ENCODE measurements at places on chromosomes 7 and 10.
A peak's percentile ranks its signal among the peaks of the same experiment; 100 is the strongest.

- no peak for DNase-seq
Measured at GRCh38 chr10:30816820-30817171, 187.2 kb upstream of the LYZL2 start.

DNA sequence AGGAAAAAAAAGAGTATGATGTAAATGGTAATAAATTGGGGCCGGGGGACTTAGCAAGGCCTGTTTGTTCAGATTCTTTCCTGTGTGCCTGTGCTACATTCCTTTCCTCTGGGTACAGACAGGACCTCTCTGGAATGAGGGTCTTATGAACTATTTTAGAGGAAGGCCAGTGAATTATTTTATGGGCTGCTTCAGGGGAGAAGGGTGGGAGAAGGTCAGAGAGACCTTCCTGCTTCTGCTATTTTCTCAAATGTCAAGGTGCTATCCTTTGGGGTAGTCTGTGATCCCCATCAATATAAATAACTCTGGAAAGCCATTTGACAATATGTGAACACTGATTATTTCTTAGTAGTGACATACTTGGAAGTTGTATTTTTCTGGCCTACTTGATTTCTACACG, 426.5 kb downstream of the SH2D4B start:
- no peak for DNase-seq

- DNase-seq, result peak; percentile 39
Measured at GRCh38 chr7:92621561-92622023, 31.4 kb upstream of the FAM133B start.

- DNase-seq, result no peak
Measured at GRCh38 chr7:23210506-23210905, 28.7 kb downstream of the NUP42 start.

DNA sequence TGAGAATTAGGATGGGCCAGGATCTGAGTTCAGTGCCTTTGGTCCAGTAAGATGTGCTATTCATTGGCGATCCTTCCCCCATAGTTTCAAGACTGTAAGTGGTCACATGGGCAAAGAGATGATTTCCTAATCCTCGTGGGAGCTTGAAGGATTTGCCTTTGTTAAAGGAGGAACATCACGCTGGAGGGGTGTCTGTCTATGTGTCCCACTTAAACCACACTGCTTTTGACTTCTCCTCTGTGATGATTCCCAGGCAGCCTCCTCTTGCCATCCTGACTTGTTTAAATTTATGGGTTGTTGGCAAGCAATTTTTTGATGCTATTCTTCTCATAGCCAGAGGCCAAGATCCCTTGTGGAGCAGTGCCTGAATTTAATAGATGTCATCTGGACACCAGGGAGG, 154.0 kb downstream of the TCF7L2 start:
- DNase-seq, result no peak

DNA sequence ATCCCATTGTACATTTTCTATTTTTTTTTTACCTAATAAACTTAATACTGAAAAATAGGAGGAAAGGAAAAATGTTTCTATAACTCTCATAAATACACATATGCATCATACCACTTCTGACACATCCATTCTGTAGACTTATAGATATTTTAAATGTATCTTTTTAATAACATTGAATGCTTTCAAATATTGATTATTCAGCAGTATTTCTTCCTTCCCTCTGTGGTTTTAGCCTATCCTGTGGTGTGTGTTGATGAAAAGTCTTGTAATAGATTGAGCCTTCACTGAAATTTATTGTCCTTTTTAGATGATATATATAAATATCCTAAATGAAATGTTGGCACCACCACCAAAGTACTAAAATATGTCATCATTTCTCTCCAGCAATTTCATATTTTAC, 218.1 kb downstream of the TSPAN12 start:
- DNase-seq, result no peak

- DNase-seq, result peak; percentile 85
Measured at GRCh38 chr10:29634764-29635625, at the start of gene SVIL. Gene SVIL (minus strand): TSS chr10:29634971. CDS start chr10:29555058, 79,913 bp downstream.

GRCh38 chr7:50657341-50657873, 92.2 kb upstream of the DDC start:
- no peak for DNase-seq

GRCh38 chr10:119090968-119091367, 10.4 kb upstream of the EIF3A start:
- DNase-seq, result peak; percentile 94

- no peak for DNase-seq
Measured at GRCh38 chr7:29469976-29470557, 93.6 kb upstream of the PRR15 start.

DNA sequence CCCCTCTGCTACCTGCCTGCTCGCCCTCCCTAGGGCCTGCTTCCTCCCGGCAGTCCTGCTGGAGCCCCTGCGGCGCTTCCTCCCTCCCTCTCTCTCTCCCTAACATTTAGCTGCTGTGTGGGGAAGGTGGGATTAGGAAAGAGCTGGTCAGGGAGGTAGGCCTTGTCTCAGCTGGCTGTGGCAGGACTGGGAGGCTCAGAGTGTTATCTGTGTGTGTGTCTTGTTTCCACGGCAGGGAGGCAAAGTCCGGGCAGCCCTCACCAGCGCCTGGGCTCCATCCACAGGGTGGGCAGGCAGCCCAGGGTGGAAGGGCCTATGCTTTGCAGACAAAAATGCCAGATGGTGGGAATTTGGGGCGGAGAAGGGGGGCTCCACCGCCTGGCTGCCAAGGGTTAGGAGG, 105.7 kb downstream of the RPS24 start:
- no peak for DNase-seq

DNA sequence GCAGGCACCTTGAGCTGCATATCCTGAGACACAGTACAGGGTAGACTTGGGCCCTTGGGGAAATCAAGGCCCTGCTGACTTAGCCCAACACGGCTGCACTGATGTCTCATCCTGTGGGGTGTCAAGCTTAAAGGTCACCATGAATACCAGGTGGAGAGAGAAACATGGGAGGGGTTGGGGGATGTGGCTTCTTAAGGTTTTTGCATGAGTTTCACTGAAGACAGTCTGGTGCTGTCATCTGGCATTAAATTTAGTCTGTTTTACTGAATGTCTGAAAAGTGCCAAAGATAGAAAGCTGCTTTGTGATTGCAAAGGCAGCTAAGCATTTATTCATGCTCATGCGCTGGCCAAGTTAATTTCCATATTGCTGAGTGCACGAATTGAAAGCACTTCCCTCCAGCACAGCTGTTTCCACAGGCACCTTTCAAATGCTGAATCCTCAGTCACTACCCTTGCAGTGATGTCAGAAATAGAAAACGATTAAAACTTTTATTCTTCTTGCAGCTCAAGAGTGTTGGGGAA, 102.1 kb downstream of the OSBPL3 start:
- no peak for DNase-seq

GRCh38 chr7:141697211-141697871, 4.6 kb downstream of the DENND11 start:
- peak; percentile 53 for DNase-seq

GRCh38 chr10:46555366-46555712, 1.1 kb downstream of the GPRIN2 start:
- no peak for DNase-seq

GRCh38 chr10:125795637-125796190, 20.1 kb upstream of the MMP21 start:
- no peak for DNase-seq

DNA sequence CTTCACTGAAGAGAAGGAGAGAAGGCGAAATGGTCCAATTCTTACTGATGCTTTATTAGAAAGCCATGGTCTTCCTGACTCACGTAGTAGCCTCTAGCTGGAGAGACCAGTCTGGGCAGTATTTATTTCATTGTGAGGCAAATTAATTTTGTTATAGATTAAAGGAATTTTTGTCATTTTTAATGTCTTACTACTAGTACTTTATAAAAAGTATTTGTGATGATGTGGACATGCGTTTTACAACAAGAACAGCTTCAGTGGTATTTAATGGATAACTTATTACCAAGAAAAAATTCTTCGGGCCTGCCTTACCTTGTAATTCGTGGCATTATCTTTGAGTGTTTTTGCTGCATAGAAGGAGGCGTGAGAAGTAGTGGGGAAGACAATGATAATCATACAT, 339.4 kb upstream of the SHH start:
- DNase-seq, result no peak

DNA sequence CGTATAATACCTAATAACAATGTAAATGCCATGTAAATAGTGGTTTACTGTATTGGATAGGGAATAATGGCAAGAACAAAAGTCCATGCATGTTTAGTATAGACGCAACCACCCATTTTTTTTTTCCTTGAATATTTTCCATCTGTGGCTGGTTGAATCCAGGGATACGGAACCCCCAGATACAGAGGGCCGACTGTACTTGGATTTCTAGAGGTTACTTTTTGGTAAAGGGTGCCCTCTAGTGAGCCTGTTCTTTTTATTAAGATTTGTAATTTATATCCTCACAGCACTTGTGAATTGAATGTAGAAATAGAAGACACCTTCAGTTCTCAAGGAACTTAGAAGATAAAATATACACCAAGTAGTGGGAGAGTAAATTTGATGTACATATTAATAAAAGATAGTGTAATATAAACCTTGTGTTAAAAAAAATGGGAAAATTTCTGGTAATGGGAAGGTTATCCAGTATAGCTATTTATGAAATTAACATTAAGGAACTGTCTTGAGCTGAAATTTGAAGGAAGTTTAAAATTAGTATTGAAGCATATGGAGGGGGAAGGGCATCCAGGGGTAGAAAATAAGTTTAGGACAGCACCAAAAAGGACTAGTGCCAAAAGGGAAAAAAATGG, 32.0 kb downstream of the EXOC6 start:
- DNase-seq, result no peak

GRCh38 chr10:92787557-92788152, 60.7 kb upstream of the EXOC6 start:
- no peak for DNase-seq

DNA sequence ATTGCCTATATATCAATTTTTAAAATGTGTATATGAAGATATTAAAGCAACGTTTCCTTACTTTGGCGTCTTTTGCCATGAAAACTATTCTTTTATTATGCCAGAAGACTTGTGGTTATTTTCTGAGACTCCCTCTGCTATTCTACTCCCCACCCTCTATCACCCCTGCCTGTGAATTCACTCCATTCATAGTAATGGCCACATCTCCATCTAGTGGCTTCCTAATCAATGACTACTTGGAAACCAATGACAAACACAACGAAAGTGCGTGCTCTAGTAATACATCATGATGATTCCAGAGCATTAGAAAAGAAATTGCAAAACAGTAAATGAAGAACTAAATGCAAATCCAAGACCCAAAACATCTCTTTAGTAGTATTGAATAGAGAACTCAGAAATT, 186.7 kb upstream of the HGF start:
- no peak for DNase-seq

DNA sequence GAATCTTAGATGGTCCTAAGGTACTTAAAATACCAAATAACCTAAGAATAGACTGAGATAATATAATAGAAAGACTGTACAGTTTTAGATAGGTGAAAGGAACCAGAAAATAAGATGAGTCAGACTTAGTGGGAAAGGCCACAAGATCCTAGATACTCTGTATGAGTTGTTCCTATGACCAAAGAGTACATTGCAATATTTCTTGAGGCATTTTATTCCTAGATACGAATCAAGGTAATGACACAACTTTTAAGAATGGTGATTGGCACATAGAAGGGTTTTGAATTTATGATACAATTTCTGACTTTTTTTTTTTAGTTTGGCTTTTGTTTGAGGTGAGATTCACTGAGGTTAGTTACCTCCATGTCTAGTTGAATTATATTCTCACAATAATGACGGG, 30.2 kb downstream of the MGAM start:
- DNase-seq, result peak; percentile 91

GRCh38 chr7:16730937-16731336, 22.6 kb upstream of the TSPAN13 start:
- no peak for DNase-seq
